ELR (cell line): ENCODE measurements at places on chromosomes 3 and 15.

- DNase-seq, result no peak
Measured at GRCh38 chr15:38882221-38882620, 317.6 kb upstream of the RASGRP1 start.

DNA sequence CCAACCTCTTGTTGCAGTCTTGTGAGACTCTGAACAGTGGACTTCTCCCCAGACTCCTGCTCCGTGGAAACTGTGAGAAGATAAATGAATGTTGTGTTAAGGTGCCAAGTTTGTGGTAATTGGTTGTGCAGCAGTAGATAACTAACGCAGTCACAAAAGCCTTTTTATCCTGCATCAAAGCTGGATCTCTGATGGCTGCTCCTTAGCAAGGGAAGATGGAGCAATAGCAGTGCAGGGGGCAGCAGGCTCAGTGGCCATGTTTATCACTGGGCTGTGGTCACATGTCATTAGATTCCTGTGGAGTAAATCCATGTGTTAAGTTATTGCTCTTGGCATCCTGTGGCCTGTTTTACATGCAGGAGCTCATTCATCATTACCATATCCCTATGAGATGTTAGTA is 13.5 kb downstream of the CMTM7 start:
- no peak for DNase-seq

GRCh38 chr15:80240276-80240675 is 11.7 kb downstream of the CTXND1 start:
- no peak for DNase-seq

GRCh38 chr15:100250176-100250800 is 91.5 kb downstream of the ADAMTS17 start:
- DNase-seq, result no peak

- peak; percentile 64 for DNase-seq
Measured at GRCh38 chr3:157794771-157795170, 291.6 kb upstream of the VEPH1 start.

GRCh38 chr3:35437381-35437780 is 201.9 kb upstream of the ARPP21 start:
- no peak for DNase-seq

- no peak for DNase-seq
Measured at GRCh38 chr3:53030619-53031449, 15.0 kb downstream of the SFMBT1 start.

GRCh38 chr15:90101969-90102890 is at the start of gene IDH2:
Gene IDH2, minus strand, starts transcription at chr15:90102468. Its CDS starts 78 bp downstream, at chr15:90102390.
- DNase-seq, result peak; percentile 83

DNA sequence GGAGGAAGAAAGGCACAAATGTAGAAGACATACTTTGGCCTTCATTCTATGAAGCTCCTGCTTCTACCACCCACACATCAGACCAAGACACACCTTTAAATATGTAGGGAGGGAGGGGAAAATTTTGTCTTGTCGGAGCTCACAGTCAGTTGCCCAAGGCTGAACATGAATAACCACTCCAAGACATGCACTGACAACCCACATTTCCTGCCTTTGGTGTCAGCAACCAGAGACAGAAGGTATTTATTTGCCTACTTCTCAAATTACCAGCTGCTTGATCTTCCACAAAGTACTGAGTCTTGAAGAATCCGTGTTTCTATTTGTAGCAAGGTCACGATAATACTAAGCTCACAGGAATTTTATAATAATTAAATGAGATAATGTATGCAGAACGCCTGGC is 169.7 kb downstream of the KCNMB2 start:
- no peak for DNase-seq

GRCh38 chr15:53962646-53963561 is 15.3 kb upstream of the UNC13C start:
- DNase-seq, result peak; percentile 1

DNA sequence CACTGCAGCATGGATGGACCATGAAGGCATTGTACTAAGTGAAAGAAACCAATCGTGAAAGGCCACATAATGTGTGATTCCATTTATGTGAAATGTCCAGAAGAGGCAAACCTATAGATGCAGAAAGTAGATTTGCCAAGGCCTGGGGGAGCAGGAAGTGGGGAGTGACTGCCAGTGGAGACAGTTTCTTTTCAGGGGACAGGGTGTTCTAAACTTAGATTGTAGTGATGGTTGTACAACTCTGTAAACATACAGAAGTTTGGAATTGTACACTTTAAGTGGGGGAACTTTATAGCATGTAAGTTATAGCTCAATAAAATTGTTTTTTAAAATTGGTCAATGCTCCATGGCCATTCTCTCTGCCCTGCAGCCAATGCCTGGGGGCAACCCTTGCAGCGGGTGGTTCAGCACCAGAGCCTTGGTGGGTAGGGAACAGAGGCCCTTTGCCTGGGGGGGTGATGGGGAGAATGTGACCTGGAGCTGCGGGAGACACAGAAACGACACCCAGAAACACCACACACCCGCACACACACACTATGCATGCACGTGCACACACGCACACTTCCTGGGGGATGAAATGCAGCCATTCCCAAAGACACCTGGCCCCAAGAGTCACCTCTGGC is 43.1 kb downstream of the DNAJB8 start:
- no peak for DNase-seq

DNA sequence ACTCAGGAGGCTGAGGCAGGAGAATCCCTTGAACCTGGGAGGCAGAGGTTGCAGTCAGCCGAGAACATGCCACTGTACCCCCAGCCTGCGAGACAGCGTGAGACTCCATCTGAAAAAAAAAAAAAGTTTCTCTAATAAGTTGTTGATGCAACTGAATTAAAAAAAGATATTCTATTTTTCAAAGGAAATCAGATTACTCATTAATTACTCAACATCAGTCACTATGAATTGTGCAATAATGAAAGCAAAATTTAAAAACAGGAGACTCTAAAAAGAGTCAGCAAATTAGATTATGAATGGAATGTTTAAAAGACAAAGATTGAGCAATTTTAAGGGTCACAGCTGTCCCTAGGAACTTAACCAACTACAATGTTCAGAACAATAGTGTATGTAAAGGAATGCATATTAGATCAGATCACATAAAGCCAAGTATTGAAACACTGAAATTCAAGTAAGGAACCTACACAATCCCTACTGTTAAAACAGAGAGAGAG is 60.2 kb upstream of the SLC4A7 start:
- peak; percentile 88 for DNase-seq

DNA sequence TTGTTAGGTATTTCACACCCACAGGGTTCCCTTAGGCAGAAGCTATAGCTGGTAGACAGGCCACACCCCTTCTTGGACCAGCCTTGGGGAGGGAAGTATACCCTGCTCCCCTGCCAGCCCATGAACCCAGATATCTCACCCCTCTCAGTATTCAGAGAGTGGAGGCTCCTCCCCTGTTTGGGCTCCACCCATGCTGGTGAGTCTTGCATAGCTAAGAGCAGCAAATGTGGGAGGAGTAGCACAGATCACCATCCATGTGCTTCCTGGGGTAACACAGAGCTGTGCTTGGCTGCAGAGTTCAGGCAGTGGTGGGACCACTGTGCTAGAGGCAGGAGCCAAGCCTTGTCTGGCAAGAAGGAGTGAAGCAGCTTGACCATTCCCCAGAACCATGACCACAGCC is 427.2 kb downstream of the ZIC1 start:
- DNase-seq, result no peak

DNA sequence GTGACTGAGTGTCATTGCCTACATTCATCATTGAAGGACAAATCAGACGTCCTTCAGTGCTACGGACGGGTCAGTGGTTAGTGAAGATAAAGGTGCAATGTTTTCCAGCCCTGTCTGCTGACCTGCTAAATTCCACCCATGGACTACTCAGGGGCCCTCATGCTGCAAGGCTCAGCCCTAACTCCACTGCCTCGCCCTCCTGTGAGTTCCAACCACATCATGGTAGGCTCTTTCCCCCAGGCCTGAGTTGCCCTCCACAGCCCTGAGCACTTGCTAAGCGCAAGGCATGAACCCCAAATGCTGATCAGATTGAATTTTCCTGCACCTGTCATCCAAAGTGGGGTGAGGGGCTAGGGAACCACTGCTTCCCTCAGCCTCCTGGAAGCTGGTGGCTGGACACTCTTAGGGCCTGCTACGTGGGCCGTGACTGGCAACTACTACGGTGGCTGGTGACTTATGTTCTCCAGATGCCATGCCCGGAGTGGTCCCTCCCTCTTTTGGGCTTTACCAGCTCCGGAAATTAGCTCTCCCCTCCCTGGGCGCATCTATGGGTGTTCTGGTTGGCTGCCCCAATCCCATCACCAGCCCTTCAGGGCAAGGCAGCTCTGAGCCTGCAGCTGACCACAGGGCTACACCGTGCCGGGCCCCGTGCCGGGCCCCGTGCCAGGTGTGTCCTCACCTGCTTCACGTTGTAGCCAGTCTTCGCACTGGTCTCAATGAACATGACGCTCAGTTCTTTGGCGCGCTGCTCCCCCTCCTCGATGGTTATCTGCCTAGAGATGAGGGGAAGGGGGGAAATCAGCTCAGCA is 32.1 kb downstream of the SRPRB start:
- no peak for DNase-seq

DNA sequence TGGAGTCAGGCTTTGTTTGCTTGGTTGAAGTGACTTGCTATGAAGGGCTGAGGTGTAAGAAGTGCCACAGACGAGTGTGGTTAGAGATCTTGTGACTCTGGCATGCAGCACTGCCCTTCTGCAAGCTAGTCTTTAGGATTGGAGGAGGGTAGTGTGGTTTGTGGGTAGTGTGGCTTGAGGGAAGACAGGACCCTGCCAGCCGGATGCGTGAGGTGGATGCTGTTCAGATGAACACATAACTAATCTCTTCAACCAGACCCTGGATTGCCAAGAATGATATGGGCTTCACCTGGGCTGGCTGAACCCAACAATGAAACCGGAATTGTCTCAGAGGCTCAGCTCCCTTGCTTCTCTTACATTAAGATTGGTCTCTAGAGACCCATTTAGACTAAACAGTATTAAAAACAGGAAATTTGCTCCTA is 32.7 kb downstream of the STARD9 start:
- DNase-seq, result no peak

DNA sequence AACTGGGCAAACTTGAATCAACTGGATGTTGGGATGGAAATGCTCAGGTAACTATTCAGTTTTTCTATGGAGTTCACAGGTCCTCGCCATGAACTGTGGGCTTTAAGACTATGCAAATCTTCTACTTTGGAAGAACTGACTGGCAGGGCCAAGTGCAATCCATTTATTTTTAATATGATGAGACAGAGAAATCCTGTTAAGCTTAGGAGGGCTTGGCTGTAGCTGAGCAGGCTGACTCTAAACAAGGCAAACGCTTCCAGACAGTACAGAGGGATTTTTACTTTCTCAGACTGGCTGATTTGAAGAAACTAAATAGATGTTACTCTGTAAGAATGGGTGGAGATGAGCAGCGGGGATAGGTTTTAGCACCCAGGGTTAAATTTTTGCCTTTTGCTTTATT is 194.2 kb upstream of the ICE2 start:
- DNase-seq, result no peak

GRCh38 chr3:127669541-127670228 is 3.1 kb upstream of the ABTB1 start:
- DNase-seq, result no peak

GRCh38 chr15:67218428-67218827 is 36.0 kb downstream of the AAGAB start:
- no peak for DNase-seq

DNA sequence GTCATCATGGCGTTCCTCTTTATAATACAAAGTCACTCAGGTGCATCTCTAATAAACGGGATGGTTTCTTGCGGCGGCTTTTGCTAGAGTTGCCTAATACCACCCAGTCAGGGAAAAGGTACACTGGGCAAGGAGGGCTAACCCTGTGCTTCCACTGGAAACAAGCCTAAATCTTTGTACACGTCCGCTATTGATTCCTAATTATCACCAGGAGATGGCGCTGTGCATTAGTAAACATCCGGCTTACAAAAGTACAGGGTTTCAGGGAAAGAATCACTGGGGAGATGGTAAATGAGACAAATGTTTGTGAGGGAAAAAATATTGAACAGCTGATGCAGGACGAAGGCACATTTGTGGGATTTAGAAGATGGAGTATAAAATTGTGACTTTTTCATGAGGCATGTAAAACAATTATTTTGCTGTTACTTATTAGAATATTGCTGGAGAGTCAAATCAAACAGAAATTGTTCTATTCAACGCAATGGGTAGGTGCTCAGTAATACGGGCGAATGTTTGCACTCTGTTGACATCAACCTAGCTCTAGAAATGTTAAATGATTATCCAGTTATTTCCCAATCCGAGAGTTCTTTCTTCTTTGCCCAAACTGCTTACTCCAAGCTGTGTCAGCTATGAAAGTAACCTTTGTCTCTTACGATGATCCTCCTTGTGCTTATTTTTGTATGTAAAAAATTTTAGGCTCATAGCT is 50.6 kb downstream of the GMNC start:
- DNase-seq, result peak; percentile 84

GRCh38 chr15:85582131-85583079 is 202.0 kb downstream of the AKAP13 start:
- DNase-seq, result no peak

DNA sequence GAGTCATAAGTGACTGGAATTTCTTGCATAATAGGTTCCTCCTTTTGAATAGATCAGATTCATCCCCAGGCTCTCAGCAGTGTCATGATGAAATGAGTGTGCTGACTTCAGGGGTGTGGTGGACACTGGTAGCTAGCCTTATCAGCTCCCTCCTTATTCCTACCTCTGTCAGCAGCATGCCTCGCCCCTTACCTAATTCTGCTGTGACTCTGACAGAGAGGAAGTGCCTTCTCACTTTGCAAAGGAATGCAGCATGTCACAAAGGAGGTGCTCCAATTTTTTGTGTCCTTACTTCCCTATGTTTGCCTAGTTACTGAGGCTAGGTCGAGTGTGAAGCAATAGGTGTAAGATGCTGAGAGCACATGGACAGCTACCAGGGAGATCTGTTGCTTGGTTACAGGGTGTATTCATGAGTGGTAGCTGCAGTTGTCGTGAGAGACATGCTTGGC is 90.6 kb downstream of the TNFAIP8L3 start:
- peak; percentile 20 for DNase-seq

DNA sequence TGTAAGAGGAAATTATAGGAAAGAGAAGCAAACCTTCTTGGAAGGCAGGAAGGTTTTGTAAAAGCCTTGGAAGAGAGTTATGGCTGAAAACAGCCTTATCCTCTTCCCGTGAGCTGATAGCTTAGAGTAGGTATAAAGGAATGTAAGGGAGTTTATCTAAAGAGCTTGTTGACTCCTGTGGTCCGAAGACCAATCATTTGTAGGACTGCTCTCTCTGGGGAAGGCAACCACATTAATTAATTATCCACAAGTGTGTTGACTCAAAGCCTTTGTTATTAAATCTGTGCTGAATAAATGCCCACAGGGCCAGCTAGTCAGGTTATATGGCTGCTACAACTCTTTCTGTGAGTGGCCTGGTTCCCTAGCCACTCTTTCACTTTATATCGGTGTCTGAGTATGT is 452.1 kb upstream of the RASGRP1 start:
- no peak for DNase-seq

DNA sequence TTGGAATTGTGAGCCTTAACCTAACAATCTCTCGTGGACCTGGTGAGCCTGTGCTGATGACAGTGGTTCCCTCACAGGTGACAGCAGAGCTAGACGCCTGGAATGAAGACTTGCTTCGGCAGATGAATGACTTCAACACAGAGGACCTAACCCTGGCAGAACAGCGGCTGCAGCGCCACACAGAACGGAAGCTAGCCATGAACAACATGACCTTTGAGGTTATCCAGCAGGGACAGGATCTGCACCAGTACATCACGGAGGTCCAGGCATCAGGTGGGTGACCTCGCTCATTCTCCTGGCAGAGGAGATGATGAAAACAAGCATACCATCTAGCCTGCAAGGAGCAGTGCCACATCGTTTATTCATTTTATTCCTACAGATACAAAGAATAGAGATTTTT is 316.9 kb upstream of the UMPS start:
- DNase-seq, result no peak
